Spinal cord (tissue), 10 donors: ENCODE measurements at places on chromosomes 3 and 15. TPM values are rescaled to one million over a fixed set of nuclear protein-coding genes. Genes with fewer than 3 reads are reported as not detected.

DNA sequence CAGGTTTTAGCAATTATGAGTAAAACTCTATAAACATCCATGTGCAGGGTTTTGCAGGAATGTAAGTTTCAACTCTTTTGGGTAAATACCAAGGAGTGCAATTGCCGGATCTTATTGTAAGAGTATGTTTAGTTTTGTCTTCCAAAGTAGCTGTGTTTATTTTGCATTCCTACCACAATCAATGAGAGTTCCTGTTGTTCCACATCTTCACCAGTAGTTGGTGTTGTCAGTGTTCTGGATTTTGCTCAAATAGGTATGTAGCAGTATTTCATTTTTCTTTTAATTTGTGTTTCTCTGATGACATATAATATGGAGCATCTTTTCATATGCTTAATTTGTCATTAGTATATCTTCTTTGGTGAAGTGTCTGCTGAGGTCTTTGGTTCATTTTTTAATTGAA lies 185.1 kb upstream of the GALNT15 start:
- no peaks in the 10 kb centered on the region for H3K27me3 ChIP-seq
- no peak overlapping the region for H3K27ac ChIP-seq
- H3K4me1 ChIP-seq = no peaks in the 10 kb centered on the region
- DNase-seq = no peak
- H3K4me3 ChIP-seq = no peak overlapping the region

Gene ALDH1L1
- total RNA-seq = 19.9 TPM

Gene ARRDC4
- total RNA-seq = 31.2 TPM

DNA sequence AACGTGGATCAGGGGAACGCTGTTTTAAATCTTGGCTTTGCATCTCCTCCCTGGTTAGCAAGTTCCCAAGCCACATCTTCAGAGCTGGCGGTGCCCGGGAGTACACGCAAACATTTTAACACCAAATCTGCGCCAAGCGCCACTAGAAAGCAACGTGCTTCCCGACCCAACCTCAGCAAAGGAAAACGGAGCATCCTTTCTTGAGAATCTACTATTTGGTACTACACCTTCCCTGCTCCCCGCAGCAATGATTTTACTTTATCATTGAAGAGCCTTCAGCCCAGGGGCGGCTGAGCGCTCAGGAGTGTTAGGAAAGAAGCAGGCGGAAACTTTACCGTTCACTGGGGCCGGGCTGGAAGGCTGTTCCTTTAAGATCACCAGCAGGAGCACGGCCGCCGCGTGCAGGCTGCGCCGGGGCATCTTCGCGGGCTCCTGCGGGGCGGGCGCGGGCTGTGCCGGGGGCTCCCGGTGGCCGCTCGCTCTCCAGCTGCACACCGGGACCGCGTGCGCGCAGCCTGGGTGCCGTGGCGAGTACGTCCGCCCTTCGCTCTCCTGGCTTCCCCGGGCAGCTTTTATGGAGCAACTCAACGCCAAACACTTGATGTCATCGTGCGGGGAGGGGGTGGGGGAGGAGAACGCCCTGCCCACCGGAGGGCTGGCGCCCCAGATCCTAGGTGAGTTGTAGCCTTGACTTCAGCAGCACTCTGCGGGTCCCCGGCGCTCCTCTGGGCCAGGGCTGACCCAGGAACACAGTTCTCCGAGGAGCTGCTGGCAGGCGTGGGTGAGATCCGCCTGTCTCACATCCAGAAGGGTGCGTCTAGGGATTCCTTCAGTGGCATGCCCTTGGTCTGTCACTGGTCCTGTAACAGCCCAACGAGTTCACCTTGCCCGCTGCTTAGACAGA lies at the start of gene CA12:
TSS of gene CA12 (minus strand) at position 546 of the 904 bp plus-strand sequence. CDS start at position 420, 126 bp downstream.
- no peak for DNase-seq
- H3K4me1 ChIP-seq = peaks cover 28% of the 10 kb centered on the region
- H3K27me3 ChIP-seq = peaks cover 26% of the 10 kb centered on the region
- peak within 1 kb of the TSS; percentile 56 for H3K4me3 ChIP-seq

GRCh38 chr3:104907507-104907906 lies 459.2 kb upstream of the ALCAM start:
- no peak overlapping the region for H3K27ac ChIP-seq
- no peaks in the 10 kb centered on the region for H3K4me1 ChIP-seq
- no peak for DNase-seq
- no peaks in the 10 kb centered on the region for H3K27me3 ChIP-seq

DNA sequence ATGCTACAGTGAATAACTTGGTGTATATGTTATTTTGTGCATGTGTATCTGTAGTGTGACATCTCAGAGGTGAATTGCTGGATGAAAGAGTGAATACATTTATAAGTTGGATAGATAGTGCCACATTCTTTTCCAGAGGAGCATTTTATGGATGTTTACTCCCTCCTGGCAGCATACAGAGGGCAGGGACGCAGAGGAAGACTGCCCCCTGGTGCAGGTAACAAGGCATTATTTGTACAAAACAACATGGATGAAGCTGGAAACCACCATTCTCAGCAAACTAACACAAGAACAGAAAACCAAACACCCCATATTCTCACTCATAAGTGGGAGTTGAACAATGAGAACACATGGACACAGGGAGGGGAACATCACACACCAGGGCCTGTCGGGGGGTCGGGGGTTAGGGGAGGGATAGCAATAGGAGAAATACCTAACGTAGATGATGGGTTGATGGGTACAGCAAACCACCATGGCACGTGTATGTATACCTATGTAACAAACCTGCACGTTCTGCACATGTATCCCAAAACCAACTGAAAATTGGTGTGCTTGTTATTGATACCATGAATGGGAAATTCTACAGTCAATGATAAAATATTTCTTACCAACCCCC lies 57.9 kb upstream of the CTXND1 start:
- no peak for DNase-seq
- no peak overlapping the region for H3K4me3 ChIP-seq
- no peaks in the 10 kb centered on the region for H3K36me3 ChIP-seq
- no peaks in the 10 kb centered on the region for H3K4me1 ChIP-seq

Gene IL17RB
- 8.4 TPM for total RNA-seq

Gene FBXO45
- 12.6 TPM for total RNA-seq

DNA sequence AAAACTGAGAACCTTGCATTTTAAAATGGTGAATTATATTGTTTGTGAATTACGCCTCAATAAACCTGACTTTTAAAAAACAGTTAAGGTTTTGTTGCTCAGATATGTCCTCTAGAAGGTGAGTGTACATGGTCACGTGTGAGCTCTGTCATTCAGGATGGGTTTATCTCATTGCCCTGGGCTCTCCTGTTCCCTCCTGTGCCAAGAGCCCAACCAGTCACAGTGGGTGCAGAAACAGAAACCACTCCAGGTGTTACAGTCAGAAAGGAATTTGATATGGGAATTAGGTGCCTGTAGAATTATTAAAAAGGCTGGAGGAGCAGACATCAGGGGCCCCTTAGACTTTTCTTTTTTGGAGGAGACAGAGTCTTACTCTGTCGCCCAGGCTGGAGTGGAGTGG lies 196.4 kb downstream of the STT3B start:
- DNase-seq = no peak
- peaks cover 6% of the 10 kb centered on the region for H3K4me1 ChIP-seq
- H3K4me3 ChIP-seq = no peak overlapping the region

DNA sequence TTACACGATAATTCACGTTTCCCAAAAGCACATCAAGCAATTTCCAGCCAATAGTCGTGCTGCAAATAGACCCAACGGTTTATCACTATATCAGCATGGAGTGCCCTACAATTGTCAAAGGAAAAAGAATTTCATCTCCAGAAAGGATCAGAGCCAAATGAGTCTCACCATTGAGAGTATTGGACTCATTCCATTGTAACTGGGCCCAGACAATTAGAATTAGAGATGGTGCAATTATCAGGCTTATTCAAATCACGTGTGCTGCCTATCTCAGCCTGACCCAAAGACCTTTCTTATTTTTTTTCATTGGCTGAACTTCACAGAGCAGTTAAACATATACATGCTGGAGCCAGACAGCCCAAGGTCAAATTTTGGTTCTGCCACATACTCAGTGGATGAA lies 87.0 kb upstream of the LRTM1 start:
- H3K27ac ChIP-seq = no peak overlapping the region
- no peaks in the 10 kb centered on the region for H3K27me3 ChIP-seq
- H3K36me3 ChIP-seq = no peaks in the 10 kb centered on the region
- no peaks in the 10 kb centered on the region for H3K4me1 ChIP-seq

GRCh38 chr3:97432914-97433313 lies 331.6 kb upstream of the ARL6 start:
- no peaks in the 10 kb centered on the region for H3K36me3 ChIP-seq
- DNase-seq = no peak
- no peak overlapping the region for H3K4me3 ChIP-seq

Gene MORC1
- 0.59 TPM for total RNA-seq

Gene PLSCR2
- 0.22 TPM for total RNA-seq

Gene CYP8B1
- total RNA-seq = not detected

Gene RTP3
- total RNA-seq = not detected

GRCh38 chr15:82045179-82045891 lies 483 bp downstream of the MEX3B start:
- H3K36me3 ChIP-seq = peaks cover 17% of the 10 kb centered on the region
- no peaks in the 10 kb centered on the region for H3K27me3 ChIP-seq
- H3K4me1 ChIP-seq = peaks cover 32% of the 10 kb centered on the region
